ENCODE measurements at places on chromosomes 7 and 10.

GRCh38 chr10:119515511-119516045 is 26.9 kb downstream of the RGS10 start:
- no peak for DNase-seq

- DNase-seq: no peak
These were observed 5.9 kb upstream of the EBF3 start for GRCh38 chr10:129969911-129970464.

DNA sequence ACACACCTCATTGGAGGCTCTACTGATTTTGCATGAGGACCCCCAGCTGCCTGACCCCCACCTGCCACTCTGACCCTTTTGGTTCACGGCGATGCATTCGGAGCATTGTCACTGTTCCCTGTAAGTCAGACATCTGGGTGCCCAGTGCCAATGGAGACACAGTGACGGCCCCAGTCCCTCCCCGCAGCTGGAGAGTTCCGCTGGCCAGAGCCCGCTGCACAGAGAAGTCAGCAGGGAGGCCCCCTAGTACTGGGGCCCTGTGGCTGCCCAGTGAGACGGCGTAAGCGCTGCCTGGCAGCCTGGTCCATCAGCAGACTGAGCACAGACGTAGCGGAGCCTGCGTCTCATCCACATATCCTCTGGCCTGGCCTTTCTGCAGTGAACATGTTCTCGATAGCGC is 77.5 kb downstream of the NKX6-2 start:
- DNase-seq: no peak

DNA sequence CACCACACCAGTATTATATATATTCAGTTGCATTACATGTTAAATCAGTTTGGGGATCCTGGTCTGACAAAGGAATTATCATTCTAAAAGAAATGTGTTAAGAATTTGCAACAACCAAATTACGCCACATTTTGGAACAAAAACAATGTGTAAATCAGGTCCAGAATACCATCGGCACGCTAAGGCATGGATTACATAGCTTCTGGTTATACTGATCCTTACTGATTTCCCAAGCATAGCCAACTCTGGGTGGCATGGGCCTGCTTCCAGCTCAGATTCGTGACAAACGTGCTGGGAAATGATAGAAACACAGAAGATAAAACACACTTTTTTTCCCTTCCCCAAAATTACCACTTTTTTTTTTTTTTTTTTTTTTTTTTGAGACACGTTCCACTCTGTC is 660.0 kb downstream of the SORCS1 start:
- DNase-seq: no peak

DNA sequence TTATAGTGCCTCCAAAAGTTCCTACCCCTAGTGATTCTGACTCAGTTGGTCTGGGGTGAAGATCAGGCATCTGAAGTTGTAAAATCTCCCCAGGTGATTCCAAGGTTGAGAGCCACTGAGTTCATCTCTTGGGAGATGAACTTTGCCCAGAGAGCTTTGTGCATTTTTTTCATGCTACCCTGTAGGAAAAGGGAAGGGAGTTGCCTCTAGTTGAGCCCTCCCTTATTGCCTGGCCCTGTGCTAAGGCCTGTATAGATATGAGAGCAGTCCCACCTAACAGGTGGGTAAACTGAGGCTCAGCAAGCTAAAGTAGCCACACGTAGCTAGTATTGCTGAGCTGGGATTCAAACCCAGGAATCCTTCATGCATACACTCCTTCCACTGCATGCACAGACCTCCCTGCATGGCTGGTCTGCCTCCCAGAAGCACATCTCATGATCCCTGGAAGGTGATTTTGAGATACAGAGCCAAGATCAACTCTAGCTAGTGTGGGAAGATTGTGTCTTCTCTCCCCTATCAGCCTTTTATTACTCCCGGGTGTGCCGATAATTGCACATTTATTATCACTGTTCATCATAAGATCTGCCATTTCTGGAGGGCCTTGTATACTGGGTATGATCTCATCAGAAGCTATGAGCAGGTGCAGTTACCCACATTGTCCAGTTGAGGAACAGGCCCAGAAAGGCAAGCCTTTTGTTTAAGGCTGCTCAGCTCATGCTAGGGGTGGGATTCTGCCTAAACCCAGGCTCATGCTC is 47.0 kb downstream of the TBATA start:
- DNase-seq: no peak

DNA sequence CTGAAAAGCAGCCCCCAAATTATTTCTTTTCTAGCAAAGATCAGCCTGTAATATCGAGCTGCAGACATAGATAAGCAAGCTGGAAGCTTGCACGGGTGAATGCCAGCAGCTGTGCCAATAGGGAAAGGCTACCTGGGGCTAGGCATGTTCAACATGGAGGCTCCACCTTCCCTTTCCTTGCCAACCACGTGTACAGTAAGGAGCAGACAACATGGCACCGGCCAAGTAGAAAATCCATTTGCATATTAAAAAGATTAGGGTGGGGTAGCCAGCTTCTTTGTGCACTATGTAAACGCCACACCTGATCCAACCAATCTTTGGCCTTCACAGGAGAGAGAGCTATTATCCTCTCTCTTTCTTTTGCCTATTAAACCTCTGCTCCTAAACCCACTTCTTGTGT is 56.7 kb upstream of the SEPHS1 start:
- no peak for DNase-seq

- DNase-seq: no peak
These were observed 25.9 kb downstream of the KCNMA1 start for GRCh38 chr10:77611670-77612069.
